ENCODE measurements at places on chromosomes 12 and 14. TPM values are rescaled to one million over a fixed set of nuclear protein-coding genes. Genes with fewer than 3 reads are reported as not detected.

ACVRL1 gene
- polyA plus RNA-seq: not detected

CLEC4D gene
- not detected for polyA plus RNA-seq

KRT71 gene
- not detected for polyA plus RNA-seq

HHIPL1 gene
- 0.47 TPM for polyA plus RNA-seq

KRT82 gene
- not detected for polyA plus RNA-seq

STAC3 gene
- 2.9 TPM for polyA plus RNA-seq

HOXC13 gene
- not detected for polyA plus RNA-seq

RIMBP2 gene
- polyA plus RNA-seq: 14.6 TPM

TMTC2 gene
- 20.3 TPM for polyA plus RNA-seq

UNC79 gene
- polyA plus RNA-seq: 26.0 TPM

GLS2 gene
- polyA plus RNA-seq: 10.5 TPM

LRFN5 gene
- 21.8 TPM for polyA plus RNA-seq

IFNG-AS1 gene
- not detected for polyA plus RNA-seq

ITGA7 gene
- polyA plus RNA-seq: 13.5 TPM

STYK1 gene
- 0.26 TPM for polyA plus RNA-seq

PROX2 gene
- polyA plus RNA-seq: not detected

IGFBP6 gene
- polyA plus RNA-seq: not detected

LBHD2 gene
- polyA plus RNA-seq: not detected

KRT4 gene
- not detected for polyA plus RNA-seq

Measured in neural cell (in vitro differentiated cells).